ENCODE measurements at places on chromosomes 16 and 17.
A peak's percentile ranks its signal among the peaks of the same experiment; 100 is the strongest.

- no peak for DNase-seq
- H3K27ac ChIP-seq: no peak overlapping the region
These were observed 86.2 kb downstream of the TOX3 start for GRCh38 chr16:52460639-52461178.

DNA sequence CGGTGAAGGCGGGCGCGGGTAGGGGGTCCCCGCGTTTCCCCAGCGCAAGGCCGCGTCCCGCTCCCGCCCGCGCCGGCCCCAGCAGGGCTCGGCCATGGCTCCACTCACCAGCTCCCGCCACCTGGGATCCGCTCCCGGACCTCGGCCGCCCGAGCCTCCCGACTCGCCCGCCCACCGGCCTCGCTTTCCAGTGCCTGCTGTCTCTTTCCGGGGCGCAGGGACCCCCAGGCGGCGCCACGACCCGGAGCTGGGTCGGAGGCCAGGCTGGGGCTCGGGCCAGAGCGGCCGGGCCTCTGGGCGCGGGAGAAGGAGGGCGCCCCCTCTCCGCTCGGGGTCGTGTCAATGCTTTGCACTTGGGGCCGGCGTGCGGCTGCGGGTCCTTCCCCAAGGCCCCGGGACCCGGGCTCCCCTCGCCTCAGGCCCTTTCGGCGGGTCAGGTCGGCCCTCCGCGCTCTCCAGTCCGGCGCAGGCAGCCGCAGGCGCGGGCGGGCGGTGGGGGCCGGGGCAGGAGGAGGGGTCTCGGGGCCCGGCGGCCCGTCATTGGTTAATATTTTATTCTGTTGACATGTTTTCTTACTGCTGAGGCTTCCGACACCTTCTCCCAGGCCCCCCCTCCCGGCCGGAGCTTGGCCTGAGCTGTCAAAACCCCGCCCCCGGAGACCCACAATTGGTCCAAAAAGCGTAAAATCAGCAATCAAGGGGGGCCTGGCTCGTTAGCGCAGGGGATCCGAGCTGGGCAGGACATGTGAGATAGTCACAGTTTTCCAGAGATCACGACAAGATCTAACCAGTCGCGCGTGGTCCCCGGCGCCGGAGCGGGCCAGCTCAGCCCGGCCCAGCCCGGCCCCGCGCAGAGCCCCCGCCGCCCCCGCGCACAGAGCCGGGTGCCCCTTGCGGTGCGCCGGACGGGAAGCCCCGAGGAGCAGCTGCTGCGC is at the start of gene TBX2:
Gene TBX2, plus strand, starts transcription at position 713 of the 935 bp plus-strand sequence. CDS start 334 bp downstream, outside the sequence.
- DNase-seq: no peak
- H3K36me3 ChIP-seq: no peaks in the 10 kb centered on the region
- H3K4me3 ChIP-seq: peak within 1 kb of the TSS; percentile 43
- H3K4me1 ChIP-seq: peaks cover 3% of the 10 kb centered on the region

DNA sequence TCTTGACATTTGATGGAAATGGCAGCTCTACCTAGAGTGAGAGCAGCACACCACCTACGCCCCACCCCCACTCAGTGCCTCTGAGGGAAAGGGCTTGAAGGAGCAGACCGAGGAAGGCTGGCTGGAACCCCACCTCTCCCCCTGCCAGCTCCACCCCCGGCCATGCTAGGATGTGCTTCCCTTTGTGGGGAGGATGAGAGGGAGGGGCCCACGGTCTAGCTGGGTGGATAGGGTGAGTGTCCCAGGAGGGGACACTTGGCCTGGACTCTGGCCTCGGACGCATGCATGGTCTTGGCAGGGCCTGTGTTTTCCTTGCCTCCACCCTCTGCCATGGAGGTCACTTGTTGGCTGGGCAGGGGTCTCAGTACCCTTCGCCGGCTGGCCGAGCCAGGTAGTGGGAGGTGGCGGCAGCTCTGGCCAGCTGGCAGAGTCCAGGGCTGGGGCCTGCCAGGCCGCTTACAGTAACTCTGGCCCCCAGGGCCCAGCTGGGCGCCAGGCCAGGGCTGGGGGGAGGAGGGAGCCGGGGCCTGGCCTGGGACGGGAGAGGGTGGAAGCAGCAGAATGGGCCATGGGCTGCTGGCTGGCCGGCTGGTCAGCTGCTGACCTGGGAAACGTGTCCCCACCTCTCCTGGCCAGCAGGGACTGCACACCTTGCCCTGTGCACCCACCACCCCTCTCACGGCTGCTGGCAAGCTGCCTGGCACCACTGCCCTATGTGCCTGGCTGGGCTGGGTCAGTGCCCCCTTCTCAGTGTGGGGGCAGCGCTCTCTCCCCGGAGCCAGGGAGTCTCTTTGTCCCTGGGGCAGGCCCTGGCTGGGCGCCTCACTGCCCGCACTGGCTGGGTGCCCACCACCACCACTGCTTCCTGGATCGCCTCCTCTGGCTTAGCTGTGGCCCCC is 23.0 kb downstream of the RARA start:
- DNase-seq: no peak
- no peak overlapping the region for H3K27ac ChIP-seq
- no peaks in the 10 kb centered on the region for H3K27me3 ChIP-seq
- peaks cover 34% of the 10 kb centered on the region for H3K36me3 ChIP-seq

GRCh38 chr16:49583911-49584310 is 210.3 kb downstream of the C16orf78 start:
- no peak overlapping the region for H3K4me3 ChIP-seq
- H3K36me3 ChIP-seq: no peaks in the 10 kb centered on the region
- DNase-seq: no peak

GRCh38 chr17:63995626-63996025 is 2.5 kb upstream of the PRR29 start:
- H3K4me1 ChIP-seq: peaks cover 3% of the 10 kb centered on the region
- no peaks in the 10 kb centered on the region for H3K36me3 ChIP-seq
- no peak overlapping the region for H3K27ac ChIP-seq
- DNase-seq: peak; percentile 29
- H3K4me3 ChIP-seq: no peak overlapping the region

DNA sequence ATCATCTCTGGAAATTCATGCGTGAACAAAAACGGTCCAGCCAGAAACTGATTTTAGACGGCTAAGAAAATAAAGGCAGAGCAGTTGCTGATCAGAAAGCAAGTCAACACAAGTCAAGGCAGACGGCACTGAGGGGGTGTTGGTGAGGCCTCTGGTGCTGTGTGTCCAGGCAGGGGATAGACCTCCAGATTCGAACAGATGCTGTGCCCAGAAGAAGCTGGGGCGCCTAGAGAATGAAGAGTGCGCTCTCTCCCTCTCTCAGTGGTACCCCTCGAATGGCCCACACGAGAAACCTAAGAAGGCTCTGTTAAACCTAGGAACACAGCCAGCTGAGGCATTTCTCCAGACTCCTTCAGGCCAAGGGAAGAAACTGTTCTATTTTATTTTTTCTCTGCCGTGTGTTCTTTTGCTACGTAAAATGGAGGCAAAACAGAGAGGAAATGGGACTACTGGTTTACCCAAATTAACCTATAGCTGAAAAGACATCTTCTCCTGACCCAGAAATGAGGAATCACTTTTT is 178.3 kb downstream of the PMP22 start:
- no peak for DNase-seq
- no peaks in the 10 kb centered on the region for H3K36me3 ChIP-seq
- H3K27me3 ChIP-seq: peaks cover 51% of the 10 kb centered on the region
- H3K4me1 ChIP-seq: no peaks in the 10 kb centered on the region
- H3K27ac ChIP-seq: no peak overlapping the region
- H3K4me3 ChIP-seq: no peak overlapping the region

DNA sequence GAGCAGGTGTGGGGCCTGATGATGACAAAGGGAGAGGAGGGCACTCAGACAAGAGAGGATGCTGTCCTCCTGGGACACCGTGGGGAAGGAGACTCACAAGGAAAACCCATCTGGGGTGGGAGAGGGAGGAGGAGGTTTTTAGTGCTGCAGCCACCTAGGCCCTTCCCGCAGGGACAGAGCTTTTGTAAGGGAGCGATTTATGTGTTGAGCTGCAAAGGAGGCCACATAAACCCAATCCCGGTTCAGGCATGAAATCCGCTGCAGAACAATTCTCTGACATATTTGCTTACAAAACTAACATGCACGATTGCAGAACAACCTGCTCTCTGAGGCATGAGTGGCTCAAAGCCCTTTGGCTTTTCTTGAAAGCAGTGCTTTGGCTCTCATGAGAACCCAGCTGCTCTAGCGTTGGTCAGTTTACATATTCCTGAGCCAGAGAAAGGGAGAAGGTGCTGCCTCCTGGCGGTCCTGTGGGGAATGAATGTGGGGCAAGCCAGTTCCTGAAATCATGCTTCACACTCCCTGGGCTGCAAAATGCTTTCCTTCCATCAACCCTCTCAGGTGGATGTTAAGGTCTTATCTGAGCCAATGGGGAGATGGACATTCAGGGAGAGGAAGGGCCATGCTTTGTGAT is 122.4 kb upstream of the NLRP1 start:
- H3K27ac ChIP-seq: no peak overlapping the region
- H3K36me3 ChIP-seq: no peaks in the 10 kb centered on the region
- no peaks in the 10 kb centered on the region for H3K4me1 ChIP-seq
- H3K4me3 ChIP-seq: no peak overlapping the region

DNA sequence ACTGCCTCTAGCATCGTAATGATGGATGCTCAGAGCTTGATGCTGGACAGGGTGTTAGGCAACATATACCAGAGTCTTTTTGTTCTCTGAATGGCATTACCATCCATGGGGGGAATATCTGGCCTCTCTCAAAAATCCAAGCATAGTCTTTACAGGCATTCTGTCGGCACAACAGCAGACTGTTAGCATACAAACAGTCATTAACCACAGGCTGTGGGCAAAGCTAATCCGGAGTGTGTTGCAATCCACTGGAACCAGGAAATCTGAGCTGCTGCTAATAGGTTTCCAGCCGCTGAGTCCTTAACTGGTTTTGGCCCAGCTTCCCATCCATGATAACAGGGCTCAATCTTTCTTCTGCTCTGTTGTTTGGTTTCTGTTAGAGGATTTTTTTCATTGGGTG is 371.9 kb downstream of the HS3ST3B1 start:
- no peak for DNase-seq
- H3K27me3 ChIP-seq: no peaks in the 10 kb centered on the region
- no peaks in the 10 kb centered on the region for H3K4me1 ChIP-seq
- H3K4me3 ChIP-seq: no peak overlapping the region

- H3K4me3 ChIP-seq: no peak overlapping the region
- peaks cover 12% of the 10 kb centered on the region for H3K4me1 ChIP-seq
- DNase-seq: no peak
- no peaks in the 10 kb centered on the region for H3K27me3 ChIP-seq
These were observed 32.4 kb downstream of the CNGB1 start for GRCh38 chr16:57938484-57938883.

GRCh38 chr16:1906055-1906845 is 12.0 kb downstream of the HS3ST6 start:
- H3K4me3 ChIP-seq: no peak overlapping the region
- no peaks in the 10 kb centered on the region for H3K27me3 ChIP-seq
- H3K36me3 ChIP-seq: no peaks in the 10 kb centered on the region

DNA sequence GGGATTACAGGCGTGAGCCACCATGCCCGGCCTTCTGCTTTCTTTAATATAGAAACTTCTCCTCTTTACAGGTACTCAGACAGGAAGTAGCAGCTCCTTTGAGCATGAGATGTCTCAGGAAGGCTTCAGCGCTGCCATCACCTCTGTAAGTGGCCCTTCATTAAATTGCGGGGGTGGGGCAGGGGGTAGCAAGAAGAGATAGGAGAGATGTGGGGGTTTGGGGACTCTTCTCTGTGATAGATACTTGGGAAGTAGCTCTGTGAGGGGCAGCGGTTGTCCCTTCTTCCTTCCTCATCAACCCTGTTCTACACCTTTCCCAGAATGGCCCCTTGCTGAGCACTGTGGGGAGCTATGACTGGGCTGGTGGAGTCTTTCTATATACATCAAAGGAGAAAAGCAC is 16.8 kb downstream of the ITGAM start:
- peaks cover 12% of the 10 kb centered on the region for H3K4me1 ChIP-seq
- H3K36me3 ChIP-seq: no peaks in the 10 kb centered on the region
- no peak overlapping the region for H3K4me3 ChIP-seq
- no peak for DNase-seq

DNA sequence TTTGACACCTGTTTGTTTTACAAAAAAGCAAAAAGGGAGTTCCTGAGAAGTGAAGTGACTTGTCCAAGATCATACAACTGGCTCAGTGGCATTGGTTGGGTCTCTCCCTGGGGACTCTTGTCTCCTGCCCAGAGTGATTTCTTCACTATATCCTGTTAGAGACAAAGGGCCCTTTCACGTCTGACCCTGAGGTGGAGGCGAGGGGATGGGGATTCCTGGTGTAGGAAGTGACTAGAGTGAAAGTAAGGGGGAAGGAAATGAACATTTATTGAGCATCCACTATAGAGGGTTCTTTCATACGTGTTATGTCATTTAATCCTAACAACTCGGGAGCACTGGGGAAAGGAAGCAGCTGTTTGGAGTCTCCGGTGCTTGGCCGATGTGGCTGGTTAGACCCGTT is 9.0 kb downstream of the ITGB3 start:
- no peaks in the 10 kb centered on the region for H3K27me3 ChIP-seq
- H3K4me1 ChIP-seq: peaks cover 12% of the 10 kb centered on the region
- no peak overlapping the region for H3K27ac ChIP-seq
- no peak for DNase-seq

DNA sequence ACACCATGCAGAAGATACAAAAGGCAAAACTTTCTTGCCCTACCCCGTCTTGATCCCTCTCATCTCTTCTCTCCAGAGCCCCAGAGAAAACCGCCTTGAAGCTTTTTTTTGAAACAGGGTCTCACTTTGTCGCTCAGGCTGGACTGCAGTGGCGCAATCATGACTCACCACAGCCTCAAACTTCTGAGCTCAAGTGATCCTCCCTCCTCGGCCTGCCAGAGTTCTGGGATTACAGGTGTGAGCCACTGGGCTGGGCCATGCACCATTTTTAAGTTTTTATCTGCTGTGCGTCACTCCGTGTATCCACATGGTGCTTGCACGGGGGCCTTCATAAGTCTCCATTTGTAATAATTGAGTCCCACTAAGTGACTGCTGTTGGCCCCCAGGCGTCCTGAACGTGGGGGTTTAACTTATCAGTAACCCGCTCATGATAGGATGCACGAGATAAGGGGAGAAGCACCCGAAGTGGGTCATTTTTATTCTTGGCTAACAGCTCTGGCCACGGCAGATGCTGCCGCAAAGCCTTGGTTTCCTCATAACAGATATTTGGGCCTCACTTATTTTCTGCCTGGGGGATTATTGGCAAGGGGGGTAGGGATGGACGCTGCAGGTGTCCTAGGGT is 8.6 kb downstream of the DNAH17 start:
- DNase-seq: no peak
- no peaks in the 10 kb centered on the region for H3K27me3 ChIP-seq
- no peaks in the 10 kb centered on the region for H3K36me3 ChIP-seq
- H3K27ac ChIP-seq: no peak overlapping the region
- H3K4me1 ChIP-seq: no peaks in the 10 kb centered on the region
- no peak overlapping the region for H3K4me3 ChIP-seq
